GF-D8 (cell line): ENCODE measurements at places on chromosomes 13 and 19.

DNA sequence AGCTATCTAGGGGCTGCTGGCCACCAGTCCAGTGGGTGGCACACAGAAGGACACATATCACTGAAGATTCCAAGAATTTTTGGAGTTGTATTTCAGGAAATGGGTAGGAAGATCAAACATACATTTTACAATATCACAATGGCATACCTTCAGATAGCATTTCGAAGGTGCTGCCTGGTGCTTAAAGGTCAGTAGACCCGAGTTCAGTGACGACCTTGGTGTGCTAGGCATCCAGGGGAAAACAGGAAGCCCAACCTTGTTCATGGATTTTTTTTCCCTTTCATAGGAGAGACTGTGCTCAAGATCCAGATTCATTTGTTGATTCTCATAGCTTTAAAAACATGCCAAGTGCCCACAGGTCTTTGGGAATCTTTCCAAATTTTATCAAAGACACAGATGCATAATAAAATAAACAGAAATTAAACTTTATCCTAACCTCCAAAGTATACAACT, 51.0 kb upstream of the RCBTB2 start:
- no peak for DNase-seq

DNA sequence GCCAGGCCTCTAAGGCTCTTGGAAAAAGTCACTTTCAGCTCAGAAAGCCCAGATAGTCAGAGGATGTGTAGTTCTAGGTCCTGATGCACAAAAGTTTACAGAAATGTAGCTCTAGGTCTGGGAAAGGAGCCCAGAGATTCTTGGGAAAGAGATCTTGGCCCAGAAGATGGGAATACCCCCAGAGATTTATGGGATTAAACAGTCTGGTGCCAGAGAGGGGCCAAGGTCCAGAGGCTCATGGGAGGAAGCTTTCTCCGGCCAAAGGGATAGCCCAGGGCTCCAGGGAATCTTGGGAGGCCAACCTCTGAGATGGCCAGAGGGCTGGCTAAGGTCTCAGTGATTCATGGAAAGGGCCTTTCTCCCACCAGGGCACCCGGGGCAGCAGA, 15.2 kb downstream of the BCAT2 start:
- no peak for DNase-seq

- no peak for DNase-seq
These were observed 11.9 kb upstream of the SULT2B1 start for GRCh38 chr19:48540110-48540509.

DNA sequence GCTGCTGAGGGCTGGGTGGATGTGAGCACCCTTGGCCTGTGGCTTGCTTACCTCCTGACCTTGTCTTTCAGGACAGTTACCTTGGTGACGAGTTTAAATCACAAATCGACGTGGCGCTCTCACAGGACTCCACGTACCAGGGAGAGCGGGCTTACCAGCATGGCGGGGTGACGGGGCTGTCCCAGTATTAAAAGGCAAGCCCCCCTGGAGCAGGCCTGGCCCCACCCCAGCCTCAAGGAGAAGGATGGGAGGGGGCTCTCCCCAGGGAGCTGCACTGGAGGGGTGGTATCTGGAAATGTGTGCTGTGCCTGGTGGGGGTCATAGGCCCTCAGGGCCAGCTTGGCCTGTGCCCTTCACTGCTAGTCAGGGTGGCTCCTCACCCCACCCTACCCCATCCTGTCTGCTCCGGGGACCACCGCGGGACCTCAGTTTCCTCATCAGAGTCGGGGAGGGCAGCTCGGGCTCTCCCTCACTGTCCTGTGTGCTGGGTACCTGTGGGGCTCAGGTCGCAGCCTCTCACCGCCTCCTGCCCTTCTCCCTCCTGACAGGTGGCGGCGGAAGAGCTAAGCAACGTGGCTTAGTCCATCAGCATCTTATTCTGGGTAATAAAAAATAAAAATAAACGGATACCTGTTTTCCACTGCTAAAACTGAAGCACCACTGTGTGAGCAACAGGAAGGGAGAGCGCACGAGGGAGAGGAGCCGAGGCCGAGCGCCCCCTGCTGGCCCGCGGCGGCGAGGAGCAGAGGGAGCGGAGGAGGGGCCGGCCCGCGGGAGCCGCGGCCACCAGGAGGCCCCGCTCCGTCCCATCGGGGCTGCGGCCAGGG, 29.8 kb downstream of the CERS1 start:
- DNase-seq, result no peak

GRCh38 chr13:75236774-75237173, 245.2 kb downstream of the TBC1D4 start:
- no peak for DNase-seq

DNA sequence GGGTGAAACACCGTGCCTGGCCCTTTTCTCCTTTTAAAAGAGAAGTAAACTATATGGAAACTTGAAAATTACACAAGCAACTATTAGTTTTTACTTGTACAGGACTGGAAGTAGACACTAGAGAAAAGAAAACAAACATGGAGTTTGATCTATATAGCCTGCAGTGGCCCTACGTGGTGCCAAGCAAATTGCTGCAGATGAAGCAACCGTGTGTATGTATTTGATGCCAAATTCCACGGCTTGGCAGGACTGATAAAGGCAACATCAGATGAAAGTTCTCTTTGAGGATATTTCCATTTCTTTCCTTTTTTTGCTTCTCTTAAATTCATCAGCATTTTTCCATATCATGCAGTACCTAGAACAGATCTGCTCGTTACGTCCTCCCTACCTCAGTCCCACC, 49.8 kb downstream of the ATP8A2 start:
- DNase-seq, result no peak

- DNase-seq, result no peak
These were observed 110.7 kb downstream of the SOX1 start for GRCh38 chr13:112177450-112178288.

GRCh38 chr13:92677571-92677970, 549.0 kb upstream of the GPC6 start:
- DNase-seq, result no peak

DNA sequence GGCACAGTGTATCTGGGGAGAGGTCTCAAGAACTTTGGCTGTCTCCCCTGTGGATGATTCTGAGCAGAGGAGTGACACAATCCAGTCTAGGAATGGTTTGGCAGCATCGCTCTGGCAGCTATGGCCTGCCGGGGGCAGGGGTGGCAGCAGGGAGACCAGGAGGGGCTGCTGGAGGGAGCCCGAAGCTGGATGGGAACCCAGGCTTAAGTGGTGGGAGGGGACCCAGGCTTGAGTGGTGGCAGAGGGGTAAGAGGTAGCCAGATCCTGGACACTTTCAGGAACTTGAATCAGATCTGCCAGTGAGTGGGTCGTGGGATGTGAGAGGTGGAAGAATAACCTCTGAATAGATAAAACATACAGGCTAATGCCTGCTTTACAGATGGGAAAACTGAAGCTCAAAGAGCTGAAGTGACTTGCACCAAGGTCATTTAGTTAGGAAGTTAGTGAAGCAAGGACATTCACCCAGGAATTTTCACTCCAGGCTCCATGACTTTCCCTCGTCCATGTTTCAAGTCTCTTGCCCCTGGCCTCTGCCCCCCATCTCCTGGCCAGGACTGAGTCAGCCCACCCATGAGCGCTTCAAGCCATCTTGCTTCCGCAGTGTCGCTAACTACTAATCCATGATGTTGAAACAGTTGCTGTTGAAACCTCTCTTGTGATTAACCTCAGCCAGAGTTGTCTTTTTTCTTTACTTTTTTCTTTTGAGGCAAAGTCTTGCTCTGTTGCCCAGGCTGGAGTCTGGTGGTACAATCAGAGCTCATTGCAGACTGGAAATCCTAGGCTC, 29.9 kb upstream of the C1QTNF9 start:
- DNase-seq, result no peak

- no peak for DNase-seq
These were observed 14.0 kb downstream of the CD70 start for GRCh38 chr19:6576869-6577475.
